T-helper 1 cell (primary cell): ENCODE measurements at places on chromosomes 1 and 21.

GRCh38 chr1:13774121-13774520 is 74.1 kb downstream of the PRDM2 start:
- no peak for DNase-seq

GRCh38 chr1:6145864-6146410 is 34.2 kb downstream of the CHD5 start:
- no peak for DNase-seq

GRCh38 chr1:119984771-119985170 is 84.7 kb downstream of the NOTCH2 start:
- no peak for DNase-seq

DNA sequence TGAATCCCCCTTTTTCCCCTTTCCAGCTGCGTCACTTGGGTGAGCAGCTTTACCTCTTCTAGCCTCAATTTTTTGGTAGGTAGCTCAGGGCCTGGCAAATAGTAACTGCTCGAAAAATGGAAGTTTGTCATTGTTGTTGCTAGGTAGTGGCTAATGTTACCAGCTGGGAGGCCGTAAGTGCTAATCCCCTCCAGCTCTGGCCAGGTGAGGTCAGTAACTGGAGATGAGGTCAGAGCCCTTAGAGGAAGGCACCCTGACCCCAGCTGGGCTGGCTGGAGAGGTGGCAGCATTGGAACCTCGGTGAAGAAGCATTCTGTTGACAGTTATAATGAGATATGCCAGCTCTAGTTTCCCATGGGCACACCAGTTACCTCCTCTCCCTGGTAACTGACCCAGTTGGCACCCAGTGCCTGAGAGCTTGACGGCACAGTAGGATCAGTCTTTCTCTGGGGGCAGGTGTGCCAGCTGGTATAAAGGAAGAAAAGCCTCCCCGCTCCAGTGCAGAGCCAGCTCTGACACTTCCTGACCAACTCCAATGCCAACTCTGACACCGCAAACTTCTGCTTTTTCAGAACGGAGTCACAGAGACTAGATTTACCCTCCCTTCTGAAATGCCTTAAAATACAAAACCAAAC is 35.0 kb upstream of the SLC2A1 start:
- no peak for DNase-seq

- DNase-seq: peak; percentile 66
Observed at GRCh38 chr1:154404984-154405746, at the start of gene IL6R. IL6R (plus strand) TSS chr1:154405343; CDS start chr1:154405630, 287 bp downstream.

DNA sequence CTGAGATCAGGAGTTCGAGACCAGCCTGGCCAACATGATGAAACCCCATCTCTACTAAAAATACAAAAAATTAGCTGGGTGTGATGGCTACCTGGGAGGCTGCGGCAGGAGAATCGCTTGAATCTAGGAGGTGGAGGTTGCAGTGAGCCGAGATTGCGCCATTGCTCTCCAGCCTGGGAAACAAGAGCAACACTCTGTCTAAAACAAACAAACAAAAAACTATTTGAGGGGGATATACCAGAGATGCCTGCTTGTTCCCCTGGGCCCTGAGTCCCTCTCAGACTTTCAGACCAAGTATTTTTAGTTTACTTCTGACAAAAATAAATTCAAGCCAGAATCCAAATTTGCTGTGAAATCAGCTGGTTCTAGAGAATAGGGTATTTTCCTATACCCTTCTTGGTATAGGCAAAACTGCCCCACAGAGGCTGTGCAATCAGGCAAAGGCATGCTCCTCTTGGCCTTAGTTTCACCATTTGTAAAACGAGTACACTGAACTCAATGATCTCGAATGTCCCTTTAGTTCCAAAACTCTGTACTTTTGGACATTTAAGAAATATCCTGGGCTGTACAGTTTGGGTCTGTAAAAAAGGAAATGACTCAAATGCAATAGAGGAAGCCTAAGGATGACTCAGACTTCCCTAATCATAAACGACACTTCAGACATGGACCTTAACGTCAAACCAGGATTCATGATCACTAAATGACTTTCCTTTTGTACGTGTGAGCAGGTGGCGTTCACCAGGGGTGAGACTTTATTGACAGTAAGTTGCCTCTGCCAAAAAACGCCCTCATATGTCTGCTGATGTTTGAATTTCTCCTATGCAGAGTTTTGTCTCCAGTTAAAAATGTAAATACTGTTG is 16.1 kb downstream of the ENSA start:
- peak; percentile 28 for DNase-seq

DNA sequence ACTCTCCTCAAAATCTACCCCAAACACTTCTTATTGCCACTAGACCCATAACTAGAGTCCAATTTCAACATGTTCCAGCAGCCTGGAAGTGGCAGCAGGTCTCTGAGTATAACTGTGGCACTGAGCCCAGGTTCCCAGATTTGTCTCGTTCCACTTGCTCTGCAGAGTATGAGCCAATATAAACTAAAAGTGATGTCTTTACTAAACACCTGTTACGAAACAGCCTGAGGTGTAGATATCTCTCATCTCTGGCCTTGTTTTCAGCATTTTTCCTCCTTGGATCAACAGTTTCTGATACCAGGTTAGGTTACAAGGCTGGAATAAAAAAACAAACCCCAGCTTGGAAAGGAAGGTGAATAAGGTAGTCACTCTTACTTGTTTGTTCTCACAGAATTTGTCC is 25.2 kb upstream of the PRDX6 start:
- no peak for DNase-seq

DNA sequence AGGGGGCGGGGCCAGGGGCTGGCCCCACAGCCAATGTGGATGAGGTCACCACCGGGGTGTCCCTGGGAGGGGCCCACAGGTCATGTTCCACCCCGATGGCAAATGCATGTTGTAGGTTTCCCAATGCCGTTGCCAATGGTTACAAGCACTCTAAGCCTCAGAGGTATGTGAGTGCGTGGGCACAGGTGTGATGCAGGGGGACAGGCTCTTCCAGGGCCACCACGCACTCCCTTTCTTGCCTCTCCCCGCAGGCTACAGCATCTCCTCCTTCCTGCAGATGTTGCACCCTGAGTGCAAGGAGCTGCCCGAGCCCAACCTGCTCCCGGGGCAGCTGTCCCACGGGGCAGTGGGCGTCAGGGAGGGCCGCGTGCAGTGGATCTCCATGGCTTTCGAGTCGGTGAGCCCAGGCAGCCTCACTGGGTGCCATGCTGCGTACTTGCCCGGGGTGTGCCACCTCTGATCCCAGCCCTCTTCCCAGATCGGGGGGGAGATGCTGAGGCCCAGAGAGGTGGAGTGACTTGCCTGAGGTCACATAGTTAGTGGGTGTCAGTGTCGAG is 52.4 kb downstream of the DISP3 start:
- no peak for DNase-seq

- DNase-seq: no peak
Observed at GRCh38 chr1:245688536-245689453, 534.0 kb downstream of the KIF26B start.

- no peak for DNase-seq
Observed at GRCh38 chr1:37036667-37037053, 2.3 kb upstream of the GRIK3 start.

GRCh38 chr1:245800901-245801605 is 646.3 kb downstream of the KIF26B start:
- no peak for DNase-seq

DNA sequence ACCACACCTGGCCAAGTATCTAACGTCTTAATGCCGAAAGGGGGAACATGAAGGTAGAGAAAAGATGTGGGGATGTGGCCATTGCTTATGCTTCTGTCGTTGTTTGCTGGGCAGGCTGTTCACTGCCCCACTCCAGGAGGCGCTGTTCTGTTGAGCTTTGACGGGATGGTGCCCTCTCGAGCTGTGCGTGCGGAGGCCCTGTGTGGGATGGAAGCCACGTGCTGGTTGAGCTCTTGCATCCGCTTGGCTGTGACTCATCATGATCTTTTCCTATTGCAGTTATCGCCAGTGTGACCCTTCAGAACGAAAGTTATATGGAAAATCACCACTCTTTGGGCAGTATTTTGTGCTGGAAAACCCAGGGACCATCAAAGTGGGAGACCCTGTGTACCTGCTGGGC is 26.3 kb downstream of the MTARC1 start:
- no peak for DNase-seq

- DNase-seq: no peak
Observed at GRCh38 chr1:81439046-81439823, 361.5 kb upstream of the ADGRL2 start.

DNA sequence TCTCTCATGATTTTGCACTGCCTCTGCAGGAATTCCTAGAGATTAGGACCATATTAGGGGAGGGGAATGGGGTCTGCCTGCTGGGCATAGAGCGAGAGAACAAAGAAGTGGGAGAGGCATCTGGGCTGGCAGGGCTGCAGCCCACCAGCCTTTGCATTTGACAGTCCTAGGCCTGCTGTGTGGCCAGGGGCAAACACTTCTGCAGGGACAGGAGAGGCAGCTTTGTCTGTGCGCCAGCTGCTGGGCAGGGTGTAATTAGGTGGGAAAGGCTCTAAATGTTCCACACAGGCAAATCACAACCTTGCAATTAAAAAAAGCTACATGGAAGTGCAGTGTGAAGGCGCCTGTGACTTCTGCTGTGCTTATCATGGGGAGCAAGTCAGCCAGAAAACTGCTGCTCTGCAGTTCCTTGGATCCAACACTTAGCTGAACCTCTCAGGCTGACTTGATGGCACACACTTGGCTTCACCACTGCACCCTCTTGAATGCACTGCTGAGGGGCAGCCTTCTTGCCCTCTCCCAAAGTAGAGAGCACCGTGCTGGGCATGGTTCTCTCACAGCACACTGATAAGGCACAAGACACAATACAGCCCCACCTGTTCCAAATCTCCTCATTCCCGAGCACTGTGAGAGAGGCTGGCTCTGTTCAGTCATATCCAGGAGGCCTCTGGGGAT is 73.6 kb upstream of the TLR5 start:
- DNase-seq: no peak

DNA sequence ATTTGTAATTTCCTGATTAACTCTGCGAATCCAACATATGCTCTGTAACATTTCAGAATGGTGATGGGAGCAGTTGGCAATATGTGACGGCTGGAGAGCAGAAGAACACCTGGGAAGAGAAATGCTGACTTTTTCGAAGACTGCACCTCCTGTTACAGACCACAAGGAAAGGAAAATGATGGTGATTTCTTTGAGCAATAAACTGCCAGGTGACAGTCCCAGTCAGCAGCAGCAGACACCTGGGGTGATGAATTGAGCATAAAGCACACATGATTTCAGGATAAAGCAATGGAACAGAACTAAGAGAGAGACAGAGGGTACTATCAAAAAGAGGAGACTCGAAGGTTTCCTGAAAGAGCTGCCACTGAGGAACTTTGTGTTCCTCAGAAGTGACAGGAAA is 528.6 kb downstream of the NEGR1 start:
- DNase-seq: no peak

DNA sequence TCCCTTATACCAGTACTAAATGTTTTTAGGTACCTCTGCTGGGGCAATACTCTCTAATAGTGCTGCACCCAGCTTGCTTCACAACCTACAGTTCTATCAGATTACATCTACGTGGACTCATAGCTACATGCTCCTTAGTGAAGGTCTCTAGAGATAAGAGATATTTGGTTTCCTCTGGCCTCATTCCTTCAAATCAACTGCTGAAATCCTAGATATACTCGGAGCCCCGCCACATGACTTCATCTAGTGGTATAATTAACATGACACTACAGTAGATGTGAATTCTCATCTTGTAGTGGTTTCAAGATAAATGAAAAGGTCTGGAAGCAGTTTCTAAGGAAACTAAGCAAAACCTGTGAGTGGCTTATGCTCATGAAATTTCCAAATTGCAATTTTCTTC is 115.4 kb downstream of the SMYD2 start:
- DNase-seq: no peak

- DNase-seq: no peak
Observed at GRCh38 chr1:61807606-61808140, 65.4 kb downstream of the PATJ start.

- no peak for DNase-seq
Observed at GRCh38 chr1:195005338-195005737, 1602.9 kb downstream of the KCNT2 start.

GRCh38 chr1:8364528-8365442 is 46.9 kb downstream of the SLC45A1 start:
- no peak for DNase-seq

DNA sequence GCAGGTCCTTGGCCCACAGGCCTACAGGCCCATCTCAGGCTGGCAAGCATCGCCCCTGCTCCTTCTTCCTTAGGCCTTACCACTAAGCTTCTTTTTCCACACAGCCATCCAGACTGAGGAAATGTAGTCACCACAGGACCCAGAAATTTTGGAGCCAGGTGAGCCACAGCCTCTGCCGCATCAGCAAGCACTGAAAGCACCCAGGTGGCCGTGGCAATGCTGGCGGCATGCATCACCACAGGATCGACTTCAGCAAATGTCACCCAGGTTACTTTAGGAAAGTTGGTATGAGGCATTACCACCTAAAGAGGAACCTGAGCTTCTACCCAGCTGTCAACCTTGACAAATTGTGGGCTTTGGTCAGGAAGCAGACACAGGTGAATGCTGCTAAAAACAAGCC is 11.6 kb downstream of the PIGM start:
- DNase-seq: no peak

DNA sequence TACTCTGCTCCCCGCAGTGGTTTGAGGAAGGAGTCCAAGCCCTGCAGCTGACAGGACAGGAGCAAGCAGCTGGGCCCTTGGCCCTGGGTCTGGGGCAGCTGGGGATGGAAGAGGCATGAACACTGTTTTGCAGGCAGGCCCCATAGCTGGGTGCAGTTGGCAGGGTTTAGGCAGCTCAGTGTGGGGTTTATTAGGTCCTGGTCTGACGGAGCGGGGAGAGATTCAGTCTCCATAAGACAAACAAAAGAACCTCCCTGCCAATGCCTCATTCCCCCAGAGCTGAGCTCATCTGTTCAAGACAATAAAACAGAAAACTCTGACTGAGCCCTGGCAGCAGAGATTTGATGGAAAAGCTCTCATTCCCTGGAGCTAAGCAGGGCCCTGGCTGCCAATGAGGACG is 37.3 kb downstream of the OLFML2B start:
- no peak for DNase-seq

GRCh38 chr1:230807029-230807428 is 59.8 kb downstream of the CAPN9 start:
- no peak for DNase-seq

DNA sequence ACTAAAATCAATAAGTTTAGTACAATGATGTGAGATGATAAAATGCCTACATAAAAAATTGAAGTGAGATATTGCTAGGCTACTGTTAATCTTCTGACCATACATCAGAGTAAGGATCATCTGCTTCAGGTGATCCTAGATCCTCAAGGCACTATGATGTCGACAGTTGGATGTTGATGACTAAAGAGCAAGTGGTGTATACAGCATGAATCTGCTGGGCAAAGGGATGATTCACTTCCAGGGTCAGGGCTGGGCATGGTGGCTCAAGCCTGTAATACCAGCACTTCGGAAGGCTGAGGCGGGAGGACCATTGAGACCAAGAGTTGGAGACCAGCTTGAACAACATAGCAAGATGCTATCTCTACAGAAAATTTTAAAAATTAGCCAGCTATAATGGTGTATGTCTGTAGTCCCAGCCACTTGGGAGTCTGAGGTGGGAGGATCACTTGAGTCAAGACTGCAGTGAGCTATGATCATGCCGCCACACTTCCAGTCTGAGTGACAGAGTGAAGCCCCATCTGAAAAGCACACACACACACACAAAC is 24.6 kb downstream of the NUF2 start:
- no peak for DNase-seq
